Hematopoietic multipotent progenitor cell treated with erythropoietin and hydrocortisone succinate and interleukin-3 and kit ligand, for 4 days (in vitro differentiated cells): ENCODE measurements at places on chromosomes 13 and 19.

GRCh38 chr19:51473009-51473707, 5.2 kb upstream of the CEACAM18 start:
- DNase-seq = peak; percentile 93

- no peak for DNase-seq
These were observed 1.0 kb downstream of the FSTL3 start for GRCh38 chr19:677201-677600.

GRCh38 chr19:5052945-5053485, 84.1 kb downstream of the KDM4B start:
- no peak for DNase-seq

DNA sequence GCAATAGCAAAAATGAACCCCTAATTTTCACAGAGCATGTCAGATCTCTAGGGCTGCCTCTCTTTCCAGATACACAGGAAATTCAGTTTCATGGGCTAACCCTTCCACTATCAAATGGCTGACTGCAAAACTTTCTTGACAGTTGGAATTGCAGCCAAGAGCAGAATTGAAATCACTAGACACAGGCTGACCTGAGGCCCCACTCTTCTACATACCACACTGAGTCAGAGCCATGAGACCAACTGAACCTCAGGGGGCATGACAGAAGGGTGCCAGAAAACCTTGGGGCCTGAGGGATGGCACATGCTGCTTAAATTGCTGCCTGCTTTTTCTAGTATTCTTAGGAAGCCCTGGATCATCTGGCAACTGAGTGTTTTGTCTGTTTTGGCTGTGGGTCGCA, 1.7 kb upstream of the DLEU7 start:
- DNase-seq = no peak

- DNase-seq = peak; percentile 78
These were observed 8.7 kb upstream of the SERPINE3 start for GRCh38 chr13:51330791-51331190.

DNA sequence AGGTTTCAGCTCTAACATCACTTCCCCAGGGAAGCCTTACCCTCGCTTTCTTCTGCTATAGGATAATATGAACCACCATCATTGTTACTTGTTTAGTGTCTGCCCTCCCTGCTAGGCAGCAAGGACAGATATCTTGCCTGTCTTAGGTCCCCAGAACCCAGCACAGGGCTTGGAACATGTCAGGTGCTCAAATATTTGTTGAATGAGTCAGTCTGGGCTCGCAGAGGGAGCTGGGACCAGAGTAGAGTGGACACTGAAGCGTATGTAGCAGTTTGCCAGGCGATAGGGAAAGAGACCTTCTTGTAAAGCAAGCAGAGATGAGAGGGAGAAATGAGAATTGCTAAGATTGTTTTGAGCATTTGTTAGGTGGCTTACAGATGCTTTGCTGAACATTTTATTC, 11.7 kb downstream of the BCKDHA start:
- no peak for DNase-seq

- no peak for DNase-seq
These were observed 300.7 kb upstream of the MIR17HG start for GRCh38 chr13:91046715-91047327.

DNA sequence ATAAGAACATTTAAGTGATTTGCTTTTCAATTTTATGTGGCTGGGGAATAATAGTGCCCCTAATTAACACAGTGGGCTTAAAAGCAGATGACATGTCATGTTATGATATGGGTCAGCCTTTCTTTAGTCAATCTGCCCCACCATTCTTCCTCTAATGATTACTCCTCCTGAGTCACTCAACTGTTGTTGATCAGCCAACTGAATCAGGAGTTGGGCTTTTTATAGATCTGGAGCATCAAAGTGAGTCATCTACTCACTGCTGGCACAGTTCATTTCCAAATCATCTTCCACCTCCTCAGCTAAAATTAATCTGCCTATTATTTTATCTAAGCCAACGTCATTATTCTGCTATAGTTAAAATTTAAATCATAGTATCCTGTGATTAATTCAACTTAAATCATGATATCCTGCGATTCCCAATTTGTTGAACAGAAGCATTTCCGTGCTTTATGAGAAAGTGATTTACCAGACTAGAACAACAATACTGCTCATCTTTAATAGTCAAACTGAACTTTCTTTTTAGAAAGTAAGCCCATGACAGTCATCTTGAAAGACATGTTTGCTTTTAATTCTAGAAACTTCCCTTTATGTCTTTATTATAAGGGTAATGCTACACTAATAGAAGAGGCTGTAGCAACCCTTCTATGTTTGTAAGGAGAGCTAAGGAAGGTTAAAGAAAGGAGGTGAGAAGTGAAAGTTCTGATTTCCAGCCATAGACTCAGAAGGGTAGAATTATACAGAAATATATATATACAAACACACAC, 551.4 kb downstream of the TBC1D4 start:
- no peak for DNase-seq

DNA sequence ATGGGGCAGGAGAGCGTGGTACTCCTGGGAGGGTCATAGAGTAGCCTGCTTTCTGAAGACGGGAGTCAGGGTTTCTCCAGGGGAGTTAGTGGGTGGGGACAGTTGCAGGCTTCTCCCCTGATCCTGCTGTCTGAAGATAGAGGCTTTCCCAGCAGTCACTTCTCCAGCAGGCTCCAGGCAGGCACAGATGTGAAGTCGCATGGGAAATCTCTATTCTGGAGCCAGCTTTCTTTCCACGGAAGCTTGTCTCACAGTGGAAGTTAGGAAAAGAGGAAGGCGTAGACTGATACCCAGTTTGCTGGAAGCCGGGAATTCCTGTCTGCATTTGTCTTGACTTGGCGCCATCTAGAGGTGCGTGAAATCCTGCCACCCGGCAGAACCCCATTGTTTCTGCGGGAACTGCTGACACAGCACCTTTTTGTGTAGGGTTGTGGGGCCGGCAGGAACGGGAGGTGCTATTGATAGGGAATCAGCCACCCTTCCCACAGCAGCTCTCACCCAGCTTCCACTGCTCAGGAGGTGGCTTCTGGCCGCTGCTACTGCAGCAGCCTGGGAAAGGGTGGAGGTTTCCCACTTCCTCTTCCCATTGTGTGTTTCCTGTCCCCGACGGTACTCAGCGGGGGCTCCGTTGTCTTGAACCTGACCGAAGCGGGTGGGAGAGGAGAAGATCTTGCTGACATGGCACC, 28.5 kb upstream of the NPAS1 start:
- DNase-seq = peak; percentile 78

- DNase-seq = no peak
These were observed 4.8 kb downstream of the TSHZ3 start for GRCh38 chr19:31344403-31344802.

DNA sequence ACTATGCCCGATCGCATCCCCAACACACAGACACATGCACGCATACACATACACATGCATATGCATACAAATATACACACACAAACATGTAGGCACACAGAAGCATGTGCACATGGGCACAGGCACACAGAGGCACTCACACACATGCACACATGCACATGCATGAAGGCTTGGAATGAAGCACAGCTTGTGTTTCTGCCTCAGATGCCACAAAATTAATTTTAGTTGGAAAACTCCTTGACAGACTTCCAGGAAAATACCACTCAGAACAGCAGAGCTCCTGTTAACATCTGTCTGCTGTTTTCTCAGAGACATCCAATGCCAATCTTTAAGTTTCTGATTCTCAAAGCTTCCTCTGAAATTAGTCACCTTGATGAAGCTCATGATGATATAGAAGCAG, 532.7 kb downstream of the RFC3 start:
- no peak for DNase-seq

DNA sequence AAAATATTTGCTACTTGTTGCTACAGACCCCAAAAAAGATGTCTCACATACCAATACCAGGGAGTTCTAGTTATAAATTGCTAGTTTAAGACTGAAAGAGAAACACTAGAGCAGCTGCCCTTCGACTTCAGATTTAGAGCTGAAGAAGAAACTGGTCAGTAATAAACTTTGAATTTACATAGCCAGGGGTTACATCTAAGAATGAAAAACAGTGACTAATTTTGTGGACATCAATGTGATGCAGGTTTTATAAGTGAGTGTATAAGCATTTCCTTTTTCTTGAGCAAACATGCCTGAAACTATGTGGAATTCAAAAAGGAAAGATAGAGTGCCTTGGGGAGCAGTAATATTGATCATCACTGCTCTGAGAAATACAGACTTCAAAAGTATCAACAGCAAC, 724.9 kb upstream of the MIR17HG start:
- DNase-seq = no peak

DNA sequence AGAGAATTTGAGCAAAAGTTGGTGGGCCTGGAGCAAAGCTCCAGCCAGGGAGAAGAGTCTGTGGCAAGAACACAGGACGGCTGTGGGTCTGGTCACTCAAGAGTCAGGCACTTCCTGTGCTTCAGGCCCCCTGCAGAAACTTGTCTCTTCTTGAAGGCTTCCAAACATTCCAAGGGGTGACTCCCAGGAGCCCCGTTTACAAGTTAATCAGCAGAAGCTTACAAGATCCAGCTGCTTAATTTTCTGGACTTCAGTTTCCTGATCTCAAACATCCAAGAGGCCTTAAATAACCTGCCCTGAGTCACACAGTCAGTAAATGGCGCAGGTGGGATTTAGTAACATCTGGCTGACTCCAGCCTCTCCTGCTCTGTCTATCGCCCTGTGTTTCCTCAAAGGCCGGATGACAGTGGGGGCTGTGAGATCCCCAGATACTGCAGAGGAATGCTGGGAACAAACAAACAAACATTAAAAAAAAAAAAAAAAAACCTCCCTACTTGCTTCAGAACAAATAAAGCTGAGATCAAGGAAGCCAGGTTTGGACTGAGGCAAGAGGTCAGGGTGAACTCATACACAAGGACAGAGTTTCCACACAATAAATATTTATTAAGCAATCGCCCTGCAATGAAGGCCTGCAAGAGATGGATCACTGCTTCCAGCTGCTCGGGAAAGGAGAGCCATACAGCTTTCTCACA, 175.4 kb upstream of the RFC3 start:
- no peak for DNase-seq

DNA sequence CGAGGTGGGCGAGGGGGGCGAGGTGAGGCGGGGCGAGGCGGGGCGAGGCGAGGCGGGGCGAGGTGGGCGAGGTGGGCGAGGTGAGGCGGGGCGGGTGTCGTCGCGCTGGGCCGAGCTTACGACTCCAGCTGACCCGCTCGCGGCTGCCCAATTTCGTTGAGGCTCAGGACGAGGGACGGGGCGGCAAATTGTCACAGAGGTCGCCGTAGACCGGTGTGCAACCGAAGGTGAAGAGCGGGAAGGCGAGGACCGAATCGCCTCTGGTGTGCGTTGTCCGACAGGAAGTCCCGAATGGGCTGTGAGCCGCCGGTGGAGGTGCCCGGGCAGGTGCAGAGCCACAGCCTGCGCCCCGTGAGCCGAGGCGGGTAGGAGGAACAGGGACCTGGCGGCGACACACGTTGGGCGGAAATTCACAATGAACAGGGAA, at the start of gene LACC1:
Gene LACC1 (plus strand): TSS at position 150 of the 427 bp plus-strand sequence. CDS start 1,082 bp downstream, outside the sequence.
- peak; percentile 35 for DNase-seq

DNA sequence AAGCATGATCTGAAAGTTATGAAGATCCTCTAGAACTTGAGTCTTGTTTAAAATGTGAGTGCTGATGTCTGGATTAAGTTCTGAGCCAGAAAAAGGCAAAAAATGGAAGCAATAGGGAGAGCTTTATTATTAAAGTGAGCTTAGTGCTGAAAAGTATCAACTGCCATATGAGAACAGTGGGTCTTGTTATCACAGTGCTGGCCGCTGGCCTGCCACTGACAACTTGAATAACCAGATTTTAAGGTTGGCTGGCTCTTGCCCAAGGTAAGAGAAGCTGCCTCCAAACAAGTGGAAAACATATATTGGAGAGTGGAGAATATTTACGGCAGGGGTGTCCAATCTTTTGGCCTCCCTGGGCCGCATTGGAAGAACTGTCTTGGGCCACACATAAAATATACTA, 33.9 kb downstream of the NUFIP1 start:
- no peak for DNase-seq

- peak; percentile 55 for DNase-seq
These were observed 10.9 kb upstream of the MEIS3 start for GRCh38 chr19:47430041-47430802.

DNA sequence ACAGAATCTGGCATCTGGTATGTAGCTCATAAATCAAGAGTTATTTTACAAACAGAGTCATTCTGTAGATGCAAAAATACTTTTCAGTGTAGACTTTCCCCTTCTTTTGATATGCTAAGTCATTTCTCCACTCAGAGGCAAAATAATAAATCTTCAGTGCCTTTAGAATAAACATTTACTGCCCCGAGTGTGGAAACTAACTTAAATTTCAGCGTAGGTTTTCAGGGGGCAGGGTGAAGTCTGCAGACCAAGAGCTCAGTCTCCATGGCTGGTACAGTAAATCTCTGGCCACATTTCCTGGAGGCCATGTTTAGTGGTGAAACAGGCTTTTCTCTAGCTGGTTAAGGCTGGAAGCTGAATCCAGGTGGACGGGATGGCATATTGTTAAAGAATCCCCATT, 13.1 kb upstream of the ADPRHL1 start:
- DNase-seq = no peak

GRCh38 chr19:33241530-33242101, 16.0 kb upstream of the SLC7A10 start:
- peak; percentile 53 for DNase-seq

GRCh38 chr19:53328967-53329366, 4.6 kb upstream of the ZNF845 start:
- DNase-seq = peak; percentile 30

DNA sequence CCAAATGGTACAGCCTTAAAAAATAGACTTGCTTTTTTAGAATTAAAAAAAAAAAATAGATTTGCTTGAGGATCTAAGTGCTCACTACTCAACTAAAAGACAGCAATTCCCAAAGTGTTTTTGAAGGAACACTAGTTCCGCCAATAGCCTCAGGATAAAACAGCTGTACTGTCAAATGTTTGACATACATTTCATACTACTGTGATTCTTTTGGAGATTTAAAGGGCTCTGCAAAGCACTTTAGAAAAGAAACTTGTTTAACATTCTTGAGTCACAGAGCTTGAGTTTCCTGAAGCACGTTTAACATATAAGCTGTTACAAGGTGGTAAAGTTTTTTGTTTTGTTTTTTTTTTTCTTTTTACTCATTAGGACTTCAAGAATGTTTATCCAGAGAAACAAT, 23.1 kb upstream of the KLF5 start:
- DNase-seq = no peak

GRCh38 chr13:111126509-111126908, 11.4 kb downstream of the ARHGEF7 start:
- DNase-seq = no peak

- DNase-seq = no peak
These were observed 68.9 kb upstream of the ZNF835 start for GRCh38 chr19:56740501-56740900.
